NB4 (cell line): ENCODE measurements at places on chromosomes 3 and 15.

GRCh38 chr15:48638963-48639362, 6.5 kb downstream of the FBN1 start:
- DNase-seq: no peak

- DNase-seq: no peak
Observed at GRCh38 chr3:126446301-126446700, 29.4 kb downstream of the ZXDC start.

DNA sequence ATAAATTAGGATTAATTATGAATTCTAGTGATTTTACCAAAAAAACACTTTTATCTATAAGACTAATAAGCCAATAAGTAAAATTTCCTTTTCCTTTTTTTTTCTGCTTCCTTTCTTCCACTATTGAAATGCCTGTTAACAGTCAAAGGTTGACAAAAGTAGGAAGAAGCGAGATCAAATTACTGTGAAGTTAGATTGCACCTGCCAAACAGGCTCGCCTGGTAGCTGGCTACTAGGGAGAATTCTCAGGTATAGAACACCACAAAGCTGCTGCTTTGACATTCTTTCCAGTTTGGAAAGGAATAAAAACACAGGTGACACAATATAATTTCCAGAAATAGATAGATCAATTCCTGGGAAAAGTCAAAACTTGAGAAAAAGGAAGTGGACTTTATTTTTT, 749.0 kb downstream of the NSUN3 start:
- no peak for DNase-seq

GRCh38 chr15:101537483-101538080, 48.1 kb upstream of the PCSK6 start:
- peak; percentile 40 for DNase-seq

DNA sequence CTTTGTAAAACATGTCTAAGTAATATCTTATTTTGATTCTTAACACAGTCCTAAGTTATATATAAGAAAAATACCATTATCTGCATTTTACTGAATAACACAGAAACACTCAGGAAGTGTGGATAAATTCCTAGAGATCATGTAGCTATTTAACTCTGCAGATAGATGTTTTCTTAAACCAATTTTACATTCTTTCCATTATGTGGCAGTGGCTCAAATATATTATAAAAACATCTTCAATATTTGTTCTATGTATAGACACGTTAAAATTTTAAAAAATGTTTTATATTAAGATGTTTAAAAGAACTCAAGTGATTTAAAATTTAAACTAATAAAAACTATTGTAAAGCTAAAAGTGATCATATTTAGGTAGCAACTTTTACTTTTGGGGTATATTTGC, 683.8 kb downstream of the DIPK2A start:
- DNase-seq: no peak

DNA sequence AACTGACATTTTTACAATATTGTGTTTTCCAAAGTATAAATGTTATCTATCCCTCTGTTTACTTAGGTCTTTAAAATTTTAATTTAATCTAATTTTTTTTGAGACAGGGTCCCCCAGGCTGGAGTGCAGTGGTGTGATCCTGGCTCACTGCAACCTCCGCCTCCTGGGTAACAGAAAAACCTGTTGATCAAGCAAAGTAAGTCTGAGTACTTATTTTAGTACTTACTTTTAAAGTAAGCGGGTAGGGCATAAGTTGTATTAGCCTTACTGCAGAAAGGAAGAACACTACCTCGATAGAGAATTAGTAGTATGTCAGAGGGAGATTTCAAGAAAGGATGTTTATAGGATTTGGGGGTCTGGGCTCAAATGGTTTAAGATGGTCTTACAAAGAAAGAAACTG, 11.9 kb upstream of the FEM1B start:
- DNase-seq: no peak

DNA sequence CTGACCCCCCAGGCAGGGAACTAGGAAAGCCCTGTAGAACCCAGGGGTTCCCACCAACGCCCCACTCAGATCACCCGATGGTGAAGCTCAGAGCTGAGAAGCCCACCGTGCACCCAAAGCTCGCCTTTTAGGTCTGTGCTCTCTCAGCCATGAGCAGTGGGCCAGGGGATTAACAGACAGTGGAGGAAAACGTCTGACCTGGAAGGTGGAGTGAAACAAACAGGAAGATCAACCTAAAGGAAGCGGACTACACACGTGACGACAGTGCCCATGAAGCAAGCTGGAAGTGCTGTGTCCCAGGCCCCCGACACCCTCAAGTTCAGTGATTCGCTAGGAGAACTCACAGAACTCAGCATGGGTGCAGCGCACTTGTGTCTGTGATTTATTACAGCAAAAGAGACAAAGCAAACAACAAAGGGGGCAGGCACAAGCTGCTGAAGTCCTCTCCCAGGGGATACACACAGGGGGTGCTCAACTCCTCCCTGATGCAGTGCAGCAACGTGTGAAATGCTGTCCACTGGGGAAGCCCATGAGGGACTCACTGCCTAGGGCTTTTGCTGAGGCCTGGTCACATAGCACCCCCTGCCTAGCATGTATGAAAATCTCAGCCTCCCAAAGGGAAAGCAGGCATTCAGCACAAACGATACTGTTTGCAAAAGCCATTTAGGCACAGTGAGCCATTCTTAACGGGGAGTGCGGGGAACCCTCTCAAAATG, 43.5 kb downstream of the CFAP92 start:
- peak; percentile 59 for DNase-seq

DNA sequence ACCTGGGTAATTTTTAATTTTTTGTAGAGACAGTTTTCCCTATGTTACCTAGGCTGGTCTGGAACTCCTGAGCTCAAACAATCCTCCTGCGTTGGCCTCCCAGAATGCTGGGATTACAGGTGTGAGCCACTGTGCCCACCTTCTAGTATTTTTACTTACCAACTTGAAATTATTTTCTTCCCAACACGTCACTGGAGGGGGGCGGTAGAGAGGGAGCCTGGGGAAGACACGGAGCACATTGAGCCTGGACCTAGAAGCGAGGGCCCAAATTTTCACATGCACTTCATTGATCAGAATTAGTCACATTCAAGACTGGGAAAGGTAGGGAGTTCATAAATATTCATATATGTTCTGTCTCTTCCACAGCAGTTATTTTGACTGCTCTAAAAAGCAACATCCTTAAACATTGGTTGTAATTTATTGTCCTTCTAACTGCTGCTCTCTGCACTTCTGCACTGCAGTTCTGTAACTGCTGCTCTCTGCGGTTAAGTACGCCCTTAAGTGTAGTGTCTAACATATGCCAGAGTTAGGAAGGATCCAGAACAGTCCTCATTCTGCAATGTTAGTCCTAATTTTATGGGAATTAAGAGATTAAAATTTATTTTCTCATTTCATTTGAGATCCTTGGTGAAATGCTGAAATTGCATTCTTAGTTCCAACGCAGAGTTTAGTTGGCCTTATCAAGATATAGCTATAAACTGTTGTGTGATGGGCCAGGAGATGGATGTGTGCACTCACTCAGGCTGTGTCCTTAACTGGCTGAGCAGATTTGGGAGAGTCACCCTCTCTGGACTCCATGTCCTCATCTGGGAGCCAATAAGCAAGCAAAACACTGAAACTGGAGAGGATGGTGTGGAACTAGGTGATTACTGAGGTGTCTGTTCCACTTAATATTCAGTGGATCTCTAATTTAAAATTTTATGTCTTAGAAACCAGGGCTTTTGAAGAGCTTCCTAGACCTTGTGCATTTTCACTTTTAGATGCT, 98.2 kb downstream of the STRIT1 start:
- no peak for DNase-seq

DNA sequence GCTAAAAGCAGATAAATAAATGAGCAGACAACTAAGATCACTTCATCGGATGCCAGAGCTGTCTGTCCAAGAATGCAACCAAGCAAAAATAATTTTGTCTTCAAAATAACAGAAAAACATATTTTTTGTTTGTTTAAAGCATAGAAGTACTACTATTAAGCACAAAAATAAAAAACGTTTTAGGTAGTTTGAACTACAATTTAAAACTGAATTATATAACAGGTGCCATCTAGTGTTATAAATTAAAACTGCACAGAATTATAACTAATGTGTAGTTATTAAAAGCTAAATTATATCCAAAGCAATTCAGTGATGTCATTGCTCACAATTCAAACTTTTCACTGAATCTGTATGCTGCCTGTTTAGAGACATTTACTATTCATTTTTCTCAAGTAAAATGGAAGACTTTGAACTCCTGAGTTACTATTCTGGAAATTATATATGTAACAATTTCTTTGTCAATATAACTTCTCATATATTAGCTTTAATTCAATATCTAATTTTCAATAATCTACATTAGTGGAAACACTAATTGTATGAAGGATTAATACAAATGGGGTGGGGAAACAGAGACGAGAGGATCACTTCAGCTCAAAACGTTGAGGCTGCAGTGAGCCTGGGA, 29.5 kb downstream of the LINS1 start:
- peak; percentile 32 for DNase-seq

DNA sequence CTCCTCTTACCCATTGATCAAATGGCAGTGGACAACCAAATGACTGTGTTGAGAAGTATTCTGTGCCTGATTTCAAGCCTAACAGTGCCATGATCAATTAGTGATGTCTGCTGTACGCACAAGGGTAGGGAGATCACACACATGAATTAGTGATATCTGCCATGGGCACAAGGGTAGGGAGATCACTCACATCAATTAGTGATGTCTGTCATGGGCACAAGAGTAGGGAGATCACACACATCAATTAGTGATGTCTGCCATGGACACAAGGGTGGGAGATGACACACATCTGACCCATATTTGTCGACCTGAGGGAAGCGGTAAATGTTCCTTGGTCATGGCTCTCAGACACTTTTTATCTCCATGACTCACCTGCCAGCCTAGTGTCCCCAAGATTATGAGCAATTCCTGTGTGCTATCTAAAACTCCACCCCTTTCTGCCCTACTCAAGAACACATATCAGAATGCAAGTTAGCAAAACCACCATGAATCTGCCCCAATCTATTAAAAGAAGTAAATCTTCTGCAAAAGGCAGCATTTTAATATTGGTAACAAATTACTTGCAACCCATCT, 165.0 kb downstream of the NTRK3 start:
- DNase-seq: no peak

DNA sequence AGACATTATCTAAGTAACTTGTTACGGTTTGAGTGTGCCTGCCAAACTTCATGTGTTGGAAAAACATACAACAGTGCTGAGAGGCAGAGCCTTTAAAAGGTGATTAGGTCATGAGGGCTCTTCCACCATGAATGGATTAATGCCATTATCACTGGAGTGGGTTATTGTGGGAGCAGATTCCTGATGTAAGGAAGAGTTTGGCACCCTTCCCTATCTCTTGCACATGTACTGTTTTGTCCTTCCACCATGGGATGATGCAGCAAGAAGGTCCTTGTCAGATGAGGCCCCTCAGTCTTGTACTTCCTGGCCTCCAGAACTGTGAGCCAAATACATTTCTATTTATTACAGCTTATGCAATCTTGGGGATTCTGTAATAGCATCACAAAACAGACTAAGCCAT, 413.9 kb downstream of the EPHA3 start:
- DNase-seq: no peak

GRCh38 chr15:44075535-44075934, 119.5 kb downstream of the FRMD5 start:
- no peak for DNase-seq

GRCh38 chr3:121748680-121749275, 763 bp downstream of the GOLGB1 start:
- DNase-seq: peak; percentile 72

DNA sequence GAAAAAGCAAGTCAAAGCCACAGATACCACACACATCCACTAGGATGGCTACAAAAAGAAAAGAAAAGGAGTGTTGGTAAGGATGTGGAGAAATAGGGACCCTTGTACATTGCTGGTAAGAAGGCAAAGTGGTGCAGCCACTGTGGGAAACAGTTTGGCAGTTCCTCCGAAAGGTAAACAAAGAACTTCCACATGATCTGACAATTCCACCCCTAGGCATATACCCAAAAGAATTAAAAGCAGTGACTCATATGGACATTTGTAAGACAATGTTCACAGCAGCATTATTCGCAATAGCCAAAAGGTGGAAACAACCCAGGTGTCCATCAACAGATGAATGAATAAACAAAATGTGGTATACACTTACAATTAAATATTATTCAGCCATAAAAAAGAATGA, 22.2 kb upstream of the GMPPB start:
- DNase-seq: no peak

GRCh38 chr15:30023798-30024295, 58.9 kb upstream of the GOLGA8J start:
- no peak for DNase-seq

DNA sequence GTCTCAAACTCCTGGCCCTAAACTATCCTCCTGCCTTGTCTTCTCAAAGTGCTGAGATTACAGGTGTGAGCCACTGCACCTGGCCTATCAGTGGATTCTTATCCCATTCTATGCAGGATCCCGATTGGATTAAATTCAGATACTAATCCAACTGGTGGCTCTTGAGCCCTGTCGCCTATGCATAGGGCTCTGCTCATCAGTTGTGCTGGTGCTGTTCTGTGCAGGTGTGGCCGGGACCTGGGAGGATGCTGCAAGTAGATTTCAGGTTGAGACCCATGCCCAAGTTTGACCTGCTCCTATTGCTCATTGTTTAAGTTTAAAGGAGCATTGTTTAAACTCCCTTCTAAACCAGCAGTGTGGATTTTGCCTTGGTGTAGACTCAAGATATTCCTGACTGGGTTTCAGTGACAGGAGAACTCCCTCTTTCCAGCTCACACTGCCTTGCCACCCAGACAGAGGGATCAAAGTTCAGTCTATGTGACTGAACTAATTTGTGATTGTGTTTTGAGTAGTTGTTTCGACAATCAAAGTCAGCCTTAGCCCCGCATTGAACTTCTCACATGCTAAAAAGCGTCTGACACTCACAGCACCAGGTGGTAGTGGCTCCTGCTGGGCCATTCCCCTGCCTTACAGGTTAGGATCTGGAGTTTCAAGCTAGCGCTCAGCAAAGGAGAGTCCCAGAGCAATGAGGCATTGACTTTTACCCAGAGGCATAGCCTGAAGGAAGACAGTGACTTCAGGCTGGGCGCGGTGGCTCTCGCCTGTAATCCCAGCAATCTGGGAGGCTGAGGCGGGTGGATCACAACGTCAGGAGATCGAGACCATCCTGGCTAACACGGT, 45.0 kb upstream of the PIK3CB start:
- DNase-seq: no peak

GRCh38 chr3:45958321-45958791, 15.1 kb downstream of the CXCR6 start:
- no peak for DNase-seq

DNA sequence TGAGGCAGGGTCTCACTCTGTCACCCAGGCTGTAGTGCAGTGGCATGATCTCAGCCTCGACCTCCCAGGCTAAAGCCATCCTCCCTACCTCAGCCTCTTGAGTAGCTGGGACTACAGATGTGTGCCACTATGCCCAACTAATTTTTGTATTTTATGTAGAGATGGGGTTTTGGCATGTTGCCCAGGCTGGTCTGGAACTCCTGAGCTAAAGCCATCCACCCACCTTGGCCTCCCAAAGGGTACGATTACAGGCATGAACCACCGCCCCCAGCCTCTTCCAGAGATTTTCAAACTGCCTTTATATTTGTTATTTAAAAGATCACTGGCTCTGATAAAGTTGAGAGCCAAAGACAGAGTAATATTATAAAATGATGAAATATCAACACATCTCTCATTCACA, 37.3 kb downstream of the BSN start:
- no peak for DNase-seq
